ENCODE measurements at places on chromosomes 2 and 18.

DNA sequence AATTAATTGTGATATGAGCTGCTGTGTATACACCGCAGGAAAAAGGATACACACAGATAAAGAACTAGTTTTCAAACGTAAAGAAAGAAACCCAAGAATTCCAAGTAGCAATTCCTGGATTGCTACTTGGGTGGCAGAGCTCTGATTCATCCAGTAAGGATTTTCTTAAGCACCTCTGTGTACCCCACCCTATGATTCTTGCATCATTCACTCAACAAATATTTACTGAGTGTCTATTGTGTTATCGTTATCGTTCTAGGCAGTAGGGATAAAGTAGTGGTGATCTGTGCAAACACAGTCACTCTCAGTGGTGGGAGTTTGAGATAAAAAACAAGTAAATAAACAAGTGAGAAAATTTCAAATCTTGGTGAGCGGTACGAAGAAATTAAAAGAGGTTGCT is 4.9 kb upstream of the TMEM200C start:
- no peak for DNase-seq

DNA sequence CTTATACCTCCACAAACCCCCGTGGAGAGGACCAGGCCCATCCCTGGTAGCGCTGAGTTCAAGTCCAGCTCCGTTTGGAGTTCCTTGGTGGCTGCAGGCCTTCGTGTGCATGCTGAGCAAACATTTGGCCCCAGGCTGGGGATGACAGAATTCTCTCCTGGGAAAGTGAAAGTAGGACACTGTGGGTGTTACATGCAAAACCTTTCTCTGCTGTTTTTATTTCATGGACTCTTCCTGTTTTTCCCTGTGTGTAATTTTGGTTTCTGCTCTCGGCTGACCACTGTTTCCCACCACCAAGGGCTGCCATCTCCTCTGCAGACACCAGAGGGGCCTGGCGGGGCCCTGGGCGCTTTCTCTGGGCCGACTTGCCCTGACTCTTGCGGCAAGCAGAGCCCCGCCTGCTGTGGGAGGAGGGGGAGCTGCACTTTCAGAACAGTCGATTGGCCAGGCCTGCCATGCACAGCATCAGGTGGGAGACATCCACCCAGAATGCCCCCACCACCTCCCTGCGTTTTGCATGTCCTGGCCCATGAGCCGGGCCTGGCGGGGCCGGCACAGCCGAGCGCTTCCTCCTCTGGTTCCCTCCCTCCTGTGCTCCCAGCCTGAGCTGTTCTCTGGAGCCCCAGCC is 102.4 kb downstream of the CABLES1 start:
- peak; percentile 61 for DNase-seq

DNA sequence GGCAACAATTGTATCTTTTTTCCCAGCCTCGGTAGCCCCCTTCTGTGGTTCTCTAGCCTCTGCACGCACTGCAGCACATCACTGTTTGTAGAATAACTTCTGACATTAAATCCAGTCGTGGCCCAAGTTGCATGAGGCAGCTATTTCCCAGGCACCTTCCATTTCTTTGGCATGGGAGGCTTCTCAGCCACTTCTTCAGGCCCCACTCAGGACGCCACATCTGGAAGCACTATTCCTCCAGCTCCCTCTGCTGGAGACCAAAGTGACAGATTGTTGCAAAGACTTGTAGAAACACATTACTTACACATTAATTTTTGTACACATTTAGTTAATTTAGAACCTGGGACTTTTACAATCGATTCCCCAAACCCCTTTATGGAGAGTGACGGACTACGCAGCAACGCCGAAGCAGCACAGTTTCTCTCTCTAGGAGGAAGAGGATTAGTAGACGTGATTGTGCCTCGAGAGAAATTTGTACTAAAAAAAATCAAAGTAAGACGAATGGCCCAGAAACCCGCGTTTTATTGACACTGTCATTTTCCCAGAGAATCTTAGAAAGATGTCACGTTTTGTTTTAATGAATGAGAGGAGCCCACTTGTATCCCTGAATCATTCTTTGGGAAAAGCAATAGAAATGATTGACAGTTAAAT is 57.8 kb upstream of the RGPD5 start:
- peak; percentile 59 for DNase-seq

GRCh38 chr2:145622285-145622684 is 1102.4 kb upstream of the ZEB2 start:
- no peak for DNase-seq

DNA sequence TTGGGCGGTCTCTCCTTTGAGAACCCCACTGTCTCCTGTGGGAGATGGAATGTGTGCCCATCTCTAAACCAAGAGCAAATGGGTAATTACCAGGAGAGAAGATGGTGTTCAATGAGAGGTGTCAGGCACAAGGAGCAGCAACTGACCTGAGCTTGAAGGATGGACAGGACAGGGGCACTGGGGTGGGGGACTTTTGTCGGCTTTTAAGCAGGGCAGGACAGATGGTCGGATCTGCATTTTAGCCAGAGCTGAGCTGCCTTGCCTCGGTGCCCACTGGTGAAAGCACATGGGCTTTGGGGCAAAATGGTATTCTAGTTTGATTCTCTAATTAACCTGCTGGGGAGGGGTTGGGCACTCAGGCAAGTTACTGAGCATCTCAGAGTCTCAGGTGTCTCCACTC is 98.0 kb downstream of the INHBB start:
- DNase-seq: no peak

DNA sequence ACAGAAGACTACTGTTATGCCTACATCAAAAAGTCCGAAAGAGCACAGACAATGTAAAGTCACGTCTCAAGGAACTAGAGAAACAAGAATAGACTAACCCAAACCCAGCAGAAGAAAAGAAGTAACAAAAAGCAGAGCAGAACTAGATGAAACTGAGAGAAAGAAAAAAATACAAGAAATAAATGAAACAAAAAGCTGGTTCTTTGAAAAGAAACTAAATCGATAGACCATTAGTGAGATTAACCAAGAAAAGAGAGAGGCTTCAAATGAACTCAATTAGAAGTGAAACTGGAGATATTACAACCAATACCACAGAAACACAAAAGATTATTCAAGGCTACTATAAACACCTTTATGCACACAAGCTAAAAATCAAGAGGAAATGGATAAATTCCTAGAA is 271.8 kb downstream of the MBD2 start:
- no peak for DNase-seq

DNA sequence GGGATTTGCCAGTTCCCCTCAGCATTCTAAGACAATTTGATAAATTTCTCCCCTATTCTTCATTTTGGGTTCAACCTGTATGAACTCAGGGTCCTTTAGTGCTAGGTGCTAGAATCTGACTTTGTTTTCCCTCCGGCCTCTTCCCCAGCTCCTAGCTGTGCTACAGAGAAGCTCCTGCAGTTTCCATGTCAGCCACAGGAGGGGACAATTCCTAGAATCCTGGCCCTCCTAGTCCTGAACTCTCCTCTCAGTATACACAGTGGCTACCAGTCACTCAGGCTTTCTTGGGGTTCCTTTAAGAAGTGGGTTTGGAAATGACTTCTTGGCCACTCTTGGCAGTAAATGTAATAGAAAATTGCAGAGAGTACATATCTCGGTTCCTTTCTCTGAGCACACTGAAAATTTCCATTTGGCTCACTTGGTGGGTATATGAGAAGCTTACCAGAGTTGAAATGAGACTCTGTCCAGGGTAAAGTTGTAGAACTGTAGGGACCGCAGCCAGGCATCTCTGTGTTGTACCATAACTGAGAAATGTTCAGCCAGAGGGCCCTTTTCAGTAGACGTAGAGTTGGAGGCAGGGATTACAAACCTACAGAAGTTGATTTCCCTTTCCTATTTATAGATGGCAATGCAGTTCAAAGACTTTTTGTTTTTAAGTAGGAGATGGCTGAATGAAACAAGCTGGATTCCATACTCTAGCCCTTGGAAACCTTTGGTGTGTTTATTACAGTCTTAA is 5.0 kb upstream of the CHST10 start:
- DNase-seq: no peak

- DNase-seq: no peak
Measured at GRCh38 chr2:156448766-156449165, 12.6 kb downstream of the GPD2 start.

- no peak for DNase-seq
Measured at GRCh38 chr2:134586326-134586965, 132.4 kb downstream of the TMEM163 start.

DNA sequence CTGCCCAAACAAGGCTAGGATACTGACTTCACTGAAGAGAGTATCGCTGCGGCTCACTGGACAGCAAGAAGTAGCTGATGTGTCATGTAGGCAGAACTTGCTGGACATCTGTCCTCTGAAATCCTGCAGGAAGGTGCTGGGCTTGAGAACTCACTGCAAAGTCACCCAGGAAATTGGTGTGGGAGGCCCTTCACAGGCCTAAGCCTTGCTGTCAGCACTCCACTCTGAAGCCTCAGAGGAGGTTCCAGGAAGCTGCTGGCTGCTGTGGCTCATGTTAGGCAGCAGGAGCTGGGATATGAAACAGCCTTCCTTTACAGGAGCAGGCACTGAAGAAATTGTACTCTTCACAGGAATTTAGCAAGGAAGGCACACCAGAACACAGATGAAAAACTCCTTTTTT is 88.3 kb upstream of the CCDC68 start:
- no peak for DNase-seq

- no peak for DNase-seq
Measured at GRCh38 chr18:47174545-47175116, 1.5 kb downstream of the IER3IP1 start.

GRCh38 chr2:83584672-83585071 is 874.4 kb downstream of the SUCLG1 start:
- no peak for DNase-seq

GRCh38 chr2:169336695-169337094 is 25.6 kb downstream of the LRP2 start:
- no peak for DNase-seq

GRCh38 chr2:59181347-59181746 is 940.2 kb upstream of the FANCL start:
- no peak for DNase-seq

GRCh38 chr18:45553723-45554388 is 61.4 kb upstream of the SLC14A2 start:
- DNase-seq: no peak

DNA sequence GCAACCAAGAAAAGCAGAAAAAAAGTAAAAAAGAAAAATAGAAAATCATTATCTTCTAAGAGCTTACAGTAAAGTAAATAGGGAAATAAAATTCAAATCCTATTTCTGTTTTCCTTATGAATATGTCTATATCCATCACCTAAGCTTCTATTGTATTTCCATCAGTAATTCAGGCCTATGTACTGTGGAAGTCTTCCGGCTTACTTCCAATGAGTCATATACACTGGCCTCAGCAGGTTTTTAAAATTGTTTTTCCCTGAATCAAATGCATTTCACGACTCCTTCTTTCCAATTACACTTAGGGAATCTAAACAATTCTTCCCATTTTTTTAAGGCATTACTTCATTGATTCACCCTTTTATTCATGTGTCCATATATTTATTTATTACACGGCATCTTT is 164.7 kb downstream of the CCDC102B start:
- no peak for DNase-seq

DNA sequence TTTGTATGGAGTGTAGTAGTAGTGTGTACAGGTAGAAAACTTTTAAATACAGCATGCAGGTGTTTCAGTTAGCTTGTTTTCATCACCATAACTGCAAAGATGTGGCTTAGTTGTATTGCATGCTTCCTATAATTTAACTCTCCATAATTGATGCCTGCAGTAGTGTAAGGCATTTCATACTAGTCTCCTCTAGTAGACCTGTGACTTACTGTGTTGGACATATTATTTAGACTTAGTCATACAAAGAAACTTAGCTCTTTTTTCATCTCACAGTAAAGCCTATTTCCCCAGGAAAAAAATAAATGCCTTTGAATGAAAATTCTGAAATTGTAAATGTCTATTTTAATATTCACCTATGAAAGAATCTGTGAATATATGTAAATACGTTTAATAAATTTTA is 52.8 kb upstream of the TWSG1 start:
- no peak for DNase-seq

DNA sequence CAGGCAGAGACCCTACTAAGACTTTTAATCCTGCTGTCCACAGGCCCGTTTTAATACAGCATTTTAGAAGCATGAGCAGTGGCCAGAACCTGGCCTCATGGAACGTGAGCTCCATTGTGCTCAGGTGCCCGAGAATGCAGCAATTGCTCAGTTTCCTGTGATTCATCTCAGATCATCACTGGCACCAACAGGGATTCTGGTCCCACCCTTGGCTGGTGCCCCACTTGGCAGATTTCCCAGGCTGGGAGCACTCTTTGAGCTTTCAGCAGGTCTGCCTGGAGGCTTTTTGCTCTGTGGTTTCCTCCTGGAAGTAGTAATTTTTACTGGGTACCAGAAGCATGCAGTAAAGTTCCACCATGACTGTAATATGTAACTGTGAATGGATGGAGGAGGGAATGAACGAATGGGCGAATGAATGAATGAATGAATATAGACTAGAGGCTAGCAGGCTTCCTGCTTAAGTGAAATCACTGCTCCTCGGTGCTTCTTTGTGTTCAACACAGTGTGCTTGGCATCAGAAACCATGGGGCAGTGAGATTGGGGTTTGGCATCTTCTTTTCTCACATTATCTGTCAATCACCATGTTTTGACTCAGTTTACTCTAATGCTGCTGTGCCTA is 312.9 kb downstream of the PRKCE start:
- peak; percentile 94 for DNase-seq

GRCh38 chr2:8872821-8873432 is 35.5 kb upstream of the KIDINS220 start:
- no peak for DNase-seq

- DNase-seq: no peak
Measured at GRCh38 chr18:72783530-72783929, 84.3 kb downstream of the NETO1 start.

GRCh38 chr2:216412022-216412999 is at the start of gene SMARCAL1:
TSS of gene SMARCAL1 (plus strand) at chr2:216412484. CDS start at chr2:216414705, 2,221 bp downstream.
- peak; percentile 99 for DNase-seq

DNA sequence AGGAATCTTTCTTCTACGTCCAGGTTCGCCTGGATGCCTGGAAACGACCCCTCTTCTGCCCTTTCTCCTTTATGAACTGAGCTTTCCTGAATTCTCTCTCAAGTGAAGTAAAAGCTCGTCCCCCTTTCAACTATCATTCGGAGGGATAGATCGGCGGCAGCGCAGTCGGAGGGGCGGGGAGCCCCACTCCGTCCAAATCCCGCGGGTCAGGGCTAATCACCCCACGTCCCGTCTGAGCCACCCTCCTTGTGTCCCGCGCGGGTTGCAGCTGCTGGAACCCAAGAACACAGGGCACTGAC is 367 bp downstream of the FBXO48 start:
- no peak for DNase-seq

Measured in transverse colon (tissue), 4 donors.